ENCODE measurements at places on chromosomes 1 and 21.

- peak overlapping the region; percentile 38 for H3K27ac ChIP-seq
- no peaks in the 10 kb centered on the region for H3K36me3 ChIP-seq
- no peaks in the 10 kb centered on the region for H3K4me1 ChIP-seq
- no peak overlapping the region for H3K4me3 ChIP-seq
Observed at GRCh38 chr1:245809361-245809760, 654.6 kb downstream of the KIF26B start.

- no peak for DNase-seq
- H3K4me1 ChIP-seq, result peaks cover 17% of the 10 kb centered on the region
- no peaks in the 10 kb centered on the region for H3K27me3 ChIP-seq
- H3K4me3 ChIP-seq, result no peak overlapping the region
- H3K36me3 ChIP-seq, result peaks cover 2% of the 10 kb centered on the region
- no peak overlapping the region for H3K27ac ChIP-seq
Observed at GRCh38 chr1:114000406-114000805, 21.1 kb downstream of the OLFML3 start.

- H3K36me3 ChIP-seq, result no peaks in the 10 kb centered on the region
- no peaks in the 10 kb centered on the region for H3K4me1 ChIP-seq
- no peak overlapping the region for H3K27ac ChIP-seq
Observed at GRCh38 chr1:241115784-241116183, 241.2 kb downstream of the RGS7 start.

DNA sequence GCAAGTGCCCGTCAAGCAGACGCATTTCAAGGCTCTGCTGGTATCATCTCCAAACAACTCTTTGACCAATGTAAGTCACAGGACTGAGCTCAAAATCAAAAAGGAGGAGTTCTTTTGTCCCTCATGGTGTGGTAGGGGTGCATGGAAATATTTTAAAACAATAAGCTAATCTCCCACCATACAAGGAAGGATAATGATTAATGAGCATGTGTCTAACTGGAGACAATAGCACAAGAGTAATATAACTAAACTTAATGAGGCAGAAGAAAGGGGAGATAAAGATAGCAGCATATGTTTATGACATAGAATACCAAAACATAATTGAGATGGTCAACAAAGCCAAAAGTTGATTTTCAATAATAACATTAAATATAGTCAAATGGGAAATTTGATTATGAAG is 668.0 kb upstream of the ZP4 start:
- DNase-seq, result no peak
- no peaks in the 10 kb centered on the region for H3K4me1 ChIP-seq
- H3K4me3 ChIP-seq, result no peak overlapping the region

- no peak overlapping the region for H3K4me3 ChIP-seq
- H3K27ac ChIP-seq, result no peak overlapping the region
- H3K27me3 ChIP-seq, result no peaks in the 10 kb centered on the region
- DNase-seq, result no peak
- H3K36me3 ChIP-seq, result no peaks in the 10 kb centered on the region
Observed at GRCh38 chr1:48356901-48357300, 115.1 kb downstream of the SPATA6 start.

DNA sequence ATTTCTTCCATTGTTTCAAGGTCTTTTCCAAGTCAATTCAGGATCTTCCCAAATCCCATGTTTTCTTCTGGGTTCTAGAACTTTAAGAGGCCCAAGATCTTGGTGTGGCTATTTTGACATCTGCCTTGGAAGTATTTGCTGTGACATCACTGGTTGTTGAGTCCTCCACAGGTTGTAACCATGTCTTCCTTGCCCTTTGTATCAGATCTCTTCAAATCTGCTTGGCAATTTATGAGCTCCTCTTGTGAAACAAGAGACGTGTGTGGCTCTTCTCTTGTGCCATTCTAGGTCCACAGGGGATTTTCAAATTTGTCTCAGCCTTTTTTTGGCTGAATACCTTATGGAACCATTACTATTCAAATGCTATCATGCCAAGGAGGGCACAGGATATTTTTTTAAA is 60.3 kb upstream of the KCNK2 start:
- H3K27me3 ChIP-seq, result peaks cover 6% of the 10 kb centered on the region
- H3K36me3 ChIP-seq, result no peaks in the 10 kb centered on the region
- no peak overlapping the region for H3K27ac ChIP-seq

GRCh38 chr1:241716915-241717656 is 65.0 kb downstream of the WDR64 start:
- H3K27ac ChIP-seq, result no peak overlapping the region
- no peaks in the 10 kb centered on the region for H3K4me1 ChIP-seq
- H3K27me3 ChIP-seq, result peaks cover 8% of the 10 kb centered on the region
- H3K36me3 ChIP-seq, result no peaks in the 10 kb centered on the region
- DNase-seq, result no peak

GRCh38 chr1:3695326-3696217 is 43.3 kb downstream of the TP73 start:
- peaks cover 14% of the 10 kb centered on the region for H3K4me1 ChIP-seq
- peaks cover 10% of the 10 kb centered on the region for H3K27me3 ChIP-seq
- H3K4me3 ChIP-seq, result no peak overlapping the region
- peak; percentile 70 for DNase-seq

DNA sequence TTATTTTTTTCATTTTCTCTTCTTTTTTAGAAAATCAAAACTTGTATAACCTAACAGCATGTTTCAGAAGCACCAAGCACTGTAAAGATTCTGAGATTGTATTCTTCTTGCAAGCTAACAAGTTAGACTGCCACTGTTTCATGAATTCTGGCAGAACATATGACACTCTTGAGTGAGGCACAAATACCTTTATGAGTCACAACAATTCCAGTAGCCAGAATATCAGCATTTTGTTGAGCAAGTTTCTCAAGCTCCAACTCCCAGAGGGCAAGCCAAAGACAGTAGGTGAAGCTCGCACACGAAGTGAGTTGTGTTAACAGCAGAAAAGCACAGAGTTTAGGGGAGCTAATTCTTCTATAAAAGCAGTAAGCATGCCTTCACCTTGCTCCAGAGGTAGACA is 268.8 kb upstream of the NCAM2 start:
- H3K27me3 ChIP-seq, result no peaks in the 10 kb centered on the region
- no peaks in the 10 kb centered on the region for H3K36me3 ChIP-seq
- no peak overlapping the region for H3K27ac ChIP-seq
- H3K4me3 ChIP-seq, result no peak overlapping the region
- no peak for DNase-seq
- peaks cover 4% of the 10 kb centered on the region for H3K4me1 ChIP-seq

- H3K36me3 ChIP-seq, result peaks cover 37% of the 10 kb centered on the region
- H3K4me3 ChIP-seq, result no peak overlapping the region
- H3K27ac ChIP-seq, result no peak overlapping the region
- H3K27me3 ChIP-seq, result no peaks in the 10 kb centered on the region
- no peak for DNase-seq
Observed at GRCh38 chr1:75794382-75794781, 2.3 kb upstream of the MSH4 start.

DNA sequence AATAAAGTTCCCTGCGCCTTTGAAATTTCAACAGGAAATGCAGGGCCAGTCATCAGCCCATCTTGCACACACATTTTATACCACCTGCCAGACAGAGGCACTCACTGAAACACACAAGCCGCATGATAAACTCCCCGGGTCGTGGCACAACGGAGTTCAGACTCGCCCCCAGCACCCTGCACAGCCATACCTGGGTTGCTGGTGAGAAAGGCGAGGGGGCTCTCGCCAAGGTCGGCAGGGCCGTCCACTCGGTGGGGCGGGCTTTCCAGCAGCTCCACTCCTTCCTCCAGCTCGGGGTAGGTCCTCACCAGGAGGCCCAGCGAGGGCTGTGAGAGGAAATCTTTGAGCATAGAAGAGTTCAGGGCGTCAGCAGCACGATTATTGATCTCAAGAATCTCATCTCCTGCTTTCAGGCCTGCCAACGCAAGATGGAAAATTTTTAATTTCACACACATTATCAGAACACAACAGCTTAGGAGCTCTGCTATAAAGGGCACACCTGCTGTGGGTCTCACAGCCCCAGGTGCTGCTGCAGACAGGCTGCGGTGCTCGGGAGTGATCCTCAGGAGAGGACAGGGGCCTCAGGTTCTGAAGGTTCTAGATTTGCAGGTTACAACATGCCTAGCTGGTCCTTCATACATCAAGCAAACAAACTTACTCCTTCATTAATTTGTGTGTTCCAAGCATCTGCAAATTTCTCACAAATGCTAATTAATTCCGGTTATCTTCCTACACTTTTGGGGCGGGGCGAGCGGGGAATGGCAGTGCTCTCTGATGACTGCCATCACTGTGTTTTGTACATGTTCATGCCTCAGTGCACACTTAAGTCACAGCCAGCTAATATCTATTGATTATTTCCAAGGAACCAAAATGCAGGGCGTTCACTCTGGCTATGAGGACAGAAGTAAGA is 144.2 kb upstream of the KRTAP19-8 start:
- no peaks in the 10 kb centered on the region for H3K27me3 ChIP-seq
- H3K4me3 ChIP-seq, result no peak overlapping the region
- H3K27ac ChIP-seq, result peak overlapping the region; percentile 16
- peaks cover 2% of the 10 kb centered on the region for H3K36me3 ChIP-seq
- peaks cover 11% of the 10 kb centered on the region for H3K4me1 ChIP-seq
- DNase-seq, result no peak

DNA sequence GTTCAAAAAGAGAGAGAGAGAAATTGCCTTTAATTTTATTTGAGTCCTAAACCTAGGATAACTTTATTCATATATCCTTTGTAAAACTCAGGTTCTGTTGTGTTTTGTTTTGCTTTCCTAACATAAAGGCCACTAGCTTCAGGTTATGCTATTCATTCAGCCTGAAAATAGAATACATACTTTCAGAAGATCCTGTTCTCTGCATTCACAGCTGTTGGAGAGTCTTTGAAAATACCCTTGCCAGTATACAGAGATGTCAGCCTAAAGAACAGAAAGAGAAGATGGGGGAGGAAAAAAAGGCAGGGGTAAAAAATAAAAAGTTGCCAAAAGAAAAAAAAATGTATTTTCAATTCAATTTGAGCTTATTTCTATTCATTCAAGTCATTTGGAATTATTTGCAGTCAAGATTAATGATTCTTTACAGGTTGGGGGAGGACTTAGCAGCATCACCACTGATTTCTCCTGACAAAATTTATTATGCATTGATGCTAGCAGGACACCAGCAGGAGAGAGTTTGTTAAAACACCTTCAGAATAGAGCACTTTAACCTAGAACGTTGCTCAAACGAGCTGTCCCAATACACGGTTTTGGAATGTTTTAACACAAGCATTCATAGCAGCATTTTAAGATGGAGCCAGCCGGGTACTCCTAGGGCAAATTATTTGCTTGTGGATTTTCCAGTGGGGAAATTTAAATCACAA is 318.5 kb downstream of the NTNG1 start:
- H3K4me1 ChIP-seq, result peaks cover 3% of the 10 kb centered on the region
- no peak overlapping the region for H3K27ac ChIP-seq
- no peaks in the 10 kb centered on the region for H3K36me3 ChIP-seq
- H3K27me3 ChIP-seq, result no peaks in the 10 kb centered on the region
- no peak overlapping the region for H3K4me3 ChIP-seq

DNA sequence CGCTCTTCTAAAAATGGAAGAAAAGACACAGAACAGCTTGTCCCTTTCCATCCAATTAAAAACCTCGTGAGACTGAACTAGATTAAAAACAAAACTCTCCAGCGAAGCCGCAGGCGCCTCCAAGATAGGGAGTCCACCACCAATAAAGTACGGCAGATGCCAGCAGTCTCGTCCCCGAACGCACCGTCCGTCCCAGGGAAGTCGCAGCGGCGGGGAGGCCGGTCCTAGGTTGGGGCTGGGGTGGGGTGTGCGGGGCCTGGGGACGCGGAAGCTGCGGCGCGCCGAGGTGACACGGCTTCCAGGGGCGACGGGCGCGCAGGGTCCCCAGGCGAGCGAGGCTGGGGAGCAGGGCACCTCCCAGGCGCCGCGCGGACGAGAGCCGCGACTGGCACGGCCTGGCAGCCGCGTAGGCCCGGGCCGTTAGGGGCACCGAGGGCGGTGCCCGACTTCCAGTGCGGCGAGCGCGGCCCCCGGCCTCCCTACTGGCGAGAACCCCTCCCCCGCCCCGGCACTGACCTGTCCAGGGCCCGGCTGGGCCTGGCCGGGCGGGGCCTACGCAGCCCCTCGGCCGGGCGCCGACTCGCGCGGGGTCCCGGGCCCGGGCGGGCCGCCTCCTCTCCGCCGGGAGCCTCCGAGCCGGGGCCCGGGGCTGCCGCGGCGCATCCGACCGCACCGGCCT is 28.3 kb upstream of the A3GALT2 start:
- H3K27ac ChIP-seq, result peak overlapping the region; percentile 97
- H3K4me3 ChIP-seq, result peak overlapping the region; percentile 90
- H3K4me1 ChIP-seq, result peaks cover 66% of the 10 kb centered on the region
- no peaks in the 10 kb centered on the region for H3K27me3 ChIP-seq
- peaks cover 7% of the 10 kb centered on the region for H3K36me3 ChIP-seq

DNA sequence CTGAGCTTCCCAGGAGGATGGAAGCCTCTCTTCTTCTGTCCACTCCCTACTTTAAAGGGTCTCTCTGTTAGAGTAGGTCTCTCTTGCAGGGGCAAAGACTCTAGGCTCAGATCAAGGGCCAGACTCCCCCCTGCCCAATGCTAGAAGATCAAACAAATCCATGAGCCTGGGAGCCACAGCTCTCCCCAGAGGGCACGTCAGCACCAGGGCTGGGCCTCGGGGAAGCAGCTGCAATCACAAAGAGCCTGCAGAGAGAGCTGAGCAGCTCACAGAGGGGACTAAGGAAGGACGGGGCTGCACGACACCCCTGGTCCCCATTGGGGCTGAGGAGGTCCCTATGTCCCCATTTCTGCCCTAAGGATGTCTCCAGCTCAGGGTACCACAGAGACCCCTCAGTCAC is 3.9 kb downstream of the CNTN2 start:
- H3K4me1 ChIP-seq, result peaks cover 31% of the 10 kb centered on the region
- peak overlapping the region; percentile 82 for H3K27ac ChIP-seq
- H3K27me3 ChIP-seq, result peaks cover 48% of the 10 kb centered on the region
- H3K36me3 ChIP-seq, result no peaks in the 10 kb centered on the region

GRCh38 chr21:42499444-42500112 is 3.6 kb upstream of the RSPH1 start:
- peak; percentile 9 for DNase-seq
- peak overlapping the region; percentile 64 for H3K4me3 ChIP-seq
- H3K27ac ChIP-seq, result no peak overlapping the region
- peaks cover 26% of the 10 kb centered on the region for H3K4me1 ChIP-seq

- peak overlapping the region; percentile 7 for H3K4me3 ChIP-seq
- DNase-seq, result no peak
- H3K36me3 ChIP-seq, result peaks cover 12% of the 10 kb centered on the region
- no peaks in the 10 kb centered on the region for H3K27me3 ChIP-seq
Observed at GRCh38 chr1:32813941-32814739, 3.0 kb downstream of the YARS1 start.

Measured in neural crest cell (in vitro differentiated cells).